Neural crest cell (in vitro differentiated cells): ENCODE measurements at places on chromosomes 6 and 20.
A peak's percentile ranks its signal among the peaks of the same experiment; 100 is the strongest.

DNA sequence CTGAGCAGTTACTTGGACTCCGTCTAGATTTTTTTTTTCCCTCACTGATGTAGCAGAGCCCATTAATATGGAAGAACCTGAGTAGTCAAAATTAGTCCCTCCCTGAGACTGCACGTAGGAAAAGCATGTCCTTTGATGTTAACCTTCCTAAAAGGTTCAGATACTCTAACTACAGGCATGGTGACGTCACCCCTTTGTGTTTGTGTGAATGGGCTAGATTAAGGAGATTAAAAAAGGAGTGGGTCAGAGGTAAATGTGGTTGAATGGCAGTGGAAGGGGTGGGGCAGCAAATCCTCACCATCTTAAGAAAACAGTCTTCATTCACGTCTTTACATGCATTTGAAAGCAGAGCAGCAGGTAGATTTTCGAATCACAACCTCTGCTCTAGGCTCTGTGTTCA is 521.1 kb downstream of the TFAP2B start:
- no peak for DNase-seq

GRCh38 chr6:146871611-146872425 is 273.0 kb downstream of the ADGB start:
- no peak for DNase-seq

DNA sequence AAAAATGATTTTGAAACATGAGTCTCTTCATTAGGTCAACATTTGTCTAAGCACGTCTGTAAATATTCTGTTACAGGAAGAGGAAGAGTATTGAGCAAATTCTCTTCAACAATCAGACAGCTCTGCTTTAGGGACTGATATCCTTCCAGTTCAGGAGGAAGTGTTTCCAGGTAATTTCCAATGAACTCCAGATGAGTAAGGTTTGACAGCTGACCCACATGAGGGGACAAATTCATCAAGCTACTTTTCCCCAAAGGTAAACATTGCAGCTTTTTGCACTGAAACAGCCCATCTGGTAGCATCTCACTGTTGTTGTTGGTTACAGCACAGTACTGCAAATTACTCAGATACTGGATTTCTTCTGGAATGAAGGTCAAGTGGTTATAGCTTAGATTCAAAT is 18.1 kb downstream of the ENPP1 start:
- DNase-seq = no peak

GRCh38 chr6:132298344-132298949 is 102.8 kb downstream of the MOXD1 start:
- DNase-seq = peak; percentile 44

- DNase-seq = no peak
Measured at GRCh38 chr20:34896086-34896621, 19.7 kb downstream of the ACSS2 start.

DNA sequence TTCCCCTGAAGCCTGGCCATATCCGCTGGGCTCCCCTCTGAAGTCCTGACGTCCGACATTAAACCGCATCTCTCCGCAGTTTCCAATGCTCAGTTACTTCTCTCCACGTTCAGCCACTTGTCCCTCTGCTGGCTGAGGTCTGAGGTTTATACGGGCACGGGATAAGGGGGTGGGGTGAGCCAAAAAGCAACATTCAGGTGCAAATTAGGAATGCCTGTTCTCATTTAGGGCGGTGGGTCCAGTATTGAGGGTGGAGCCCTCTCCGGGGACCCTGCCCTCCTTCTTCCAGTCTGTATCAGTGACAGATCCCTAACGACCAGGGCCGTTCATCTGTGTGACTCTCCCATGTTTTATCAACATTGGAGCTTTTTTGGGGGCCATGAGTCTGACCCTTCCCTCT is 1454.4 kb downstream of the HACE1 start:
- no peak for DNase-seq

- peak; percentile 12 for DNase-seq
Measured at GRCh38 chr6:24935366-24936152, at the start of gene RIPOR2. Gene RIPOR2, minus strand, starts transcription at chr6:24935960. Its CDS starts 62 bp downstream, at chr6:24935898.

- no peak for DNase-seq
Measured at GRCh38 chr20:24892522-24892921, 56.5 kb upstream of the CST7 start.

- no peak for DNase-seq
Measured at GRCh38 chr20:9402546-9402945, 111.8 kb upstream of the LAMP5 start.

DNA sequence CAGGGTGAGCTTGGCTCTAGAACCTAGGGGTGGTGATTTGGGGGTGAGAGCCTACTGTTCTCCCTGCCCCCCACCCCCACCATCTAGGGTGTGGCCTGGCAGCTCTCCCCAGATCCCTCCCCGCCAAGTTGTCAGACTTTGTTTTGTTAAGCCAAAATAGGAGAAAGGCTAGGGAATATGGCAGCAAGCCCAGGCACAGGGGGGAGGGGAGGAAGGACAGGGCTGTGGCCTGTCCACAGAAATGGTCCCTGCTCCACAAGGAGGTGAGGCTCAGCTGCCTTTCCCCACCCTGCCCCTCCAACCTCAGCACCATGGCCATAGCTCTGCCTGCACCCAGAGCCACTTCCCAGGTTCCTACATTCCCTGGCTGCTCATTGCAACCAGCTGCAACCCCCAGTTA is 17.2 kb downstream of the SCUBE3 start:
- DNase-seq = no peak

DNA sequence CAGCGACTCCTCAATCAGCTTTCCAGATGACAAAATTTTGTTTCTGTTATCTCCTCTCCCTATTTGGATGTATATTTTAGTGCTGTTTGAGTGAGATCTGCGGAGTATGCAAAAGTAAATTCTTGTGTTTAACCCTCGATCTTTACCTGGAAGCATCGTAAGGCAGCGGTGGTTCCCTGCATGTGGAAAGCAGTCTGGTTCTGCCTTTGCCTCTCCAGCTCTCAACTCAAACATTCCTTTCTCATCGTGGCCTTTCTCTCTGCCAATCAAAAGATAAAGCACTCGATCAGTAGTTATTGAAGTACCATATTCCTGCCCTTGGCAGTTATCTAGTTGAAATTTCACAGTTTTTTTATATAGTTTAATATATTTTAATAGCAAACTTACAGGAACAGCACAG is 44.0 kb upstream of the BTN3A2 start:
- DNase-seq = no peak

- DNase-seq = no peak
Measured at GRCh38 chr6:142303176-142303533, 1.3 kb downstream of the ADGRG6 start.

DNA sequence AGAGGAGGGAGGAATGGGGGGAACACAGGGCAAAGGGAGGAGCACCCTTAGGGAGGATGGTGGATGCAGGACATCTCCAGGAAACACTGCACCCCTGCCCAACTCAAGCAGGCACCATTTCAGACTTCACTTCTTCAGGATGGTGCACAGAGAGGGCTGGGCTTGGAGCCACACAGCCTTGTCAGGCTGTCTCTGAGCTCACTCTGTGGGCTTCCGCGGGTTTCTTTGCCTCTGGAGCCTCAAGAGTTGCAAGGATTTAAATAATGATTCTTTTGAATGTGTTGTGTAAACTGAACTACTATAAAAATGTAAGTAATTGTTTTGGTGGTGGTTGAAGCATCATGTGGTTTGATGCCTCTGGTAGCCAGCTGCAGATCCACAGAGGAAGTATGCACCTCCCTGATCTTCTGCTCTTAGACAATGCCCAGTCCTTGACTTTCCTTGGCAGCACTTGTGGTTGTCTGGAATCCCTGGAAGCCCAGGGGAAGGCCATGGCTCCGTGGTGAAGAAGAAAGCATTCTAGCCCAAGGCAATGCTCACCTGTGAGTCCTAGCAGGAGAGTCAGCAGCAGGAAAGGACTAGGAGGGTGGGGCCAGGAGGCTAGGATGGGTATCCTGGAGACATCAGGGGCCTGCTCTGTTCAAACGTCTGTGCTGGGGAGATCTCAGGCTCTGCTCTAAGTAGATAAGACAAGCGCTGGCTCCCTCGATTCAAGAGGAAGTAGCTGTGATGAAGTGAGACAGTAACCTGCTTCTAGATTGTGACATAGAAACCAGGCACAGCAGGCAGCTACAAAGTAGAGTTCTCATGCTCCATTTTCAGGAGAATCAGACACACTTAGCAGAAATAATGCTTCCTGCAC is 50.2 kb upstream of the SIRPG start:
- DNase-seq = no peak

DNA sequence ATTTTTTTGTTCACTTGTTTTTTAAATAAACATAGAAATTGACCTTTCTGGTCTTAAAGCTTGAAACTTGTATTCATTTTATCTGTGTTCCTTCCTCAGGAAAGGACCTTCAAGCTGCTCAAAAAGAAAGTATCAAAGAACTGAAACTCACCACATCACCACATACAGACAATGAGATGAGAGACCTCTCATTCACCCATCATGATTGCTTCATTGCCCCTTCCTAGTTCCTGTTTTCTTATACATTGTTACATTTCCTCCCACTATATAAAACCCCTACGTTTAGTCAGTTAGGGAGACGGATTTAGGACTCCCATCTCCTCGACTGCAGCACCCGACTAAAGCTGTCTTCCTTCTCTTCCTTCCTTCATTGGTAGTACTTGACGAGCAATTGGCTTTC is 180.5 kb upstream of the OPRM1 start:
- no peak for DNase-seq

GRCh38 chr20:23285536-23285935 is 65.1 kb upstream of the NXT1 start:
- no peak for DNase-seq

- DNase-seq = no peak
Measured at GRCh38 chr6:131868836-131869235, 61.0 kb downstream of the ENPP1 start.

GRCh38 chr6:17388365-17388764 is 5.0 kb upstream of the CAP2 start:
- no peak for DNase-seq

DNA sequence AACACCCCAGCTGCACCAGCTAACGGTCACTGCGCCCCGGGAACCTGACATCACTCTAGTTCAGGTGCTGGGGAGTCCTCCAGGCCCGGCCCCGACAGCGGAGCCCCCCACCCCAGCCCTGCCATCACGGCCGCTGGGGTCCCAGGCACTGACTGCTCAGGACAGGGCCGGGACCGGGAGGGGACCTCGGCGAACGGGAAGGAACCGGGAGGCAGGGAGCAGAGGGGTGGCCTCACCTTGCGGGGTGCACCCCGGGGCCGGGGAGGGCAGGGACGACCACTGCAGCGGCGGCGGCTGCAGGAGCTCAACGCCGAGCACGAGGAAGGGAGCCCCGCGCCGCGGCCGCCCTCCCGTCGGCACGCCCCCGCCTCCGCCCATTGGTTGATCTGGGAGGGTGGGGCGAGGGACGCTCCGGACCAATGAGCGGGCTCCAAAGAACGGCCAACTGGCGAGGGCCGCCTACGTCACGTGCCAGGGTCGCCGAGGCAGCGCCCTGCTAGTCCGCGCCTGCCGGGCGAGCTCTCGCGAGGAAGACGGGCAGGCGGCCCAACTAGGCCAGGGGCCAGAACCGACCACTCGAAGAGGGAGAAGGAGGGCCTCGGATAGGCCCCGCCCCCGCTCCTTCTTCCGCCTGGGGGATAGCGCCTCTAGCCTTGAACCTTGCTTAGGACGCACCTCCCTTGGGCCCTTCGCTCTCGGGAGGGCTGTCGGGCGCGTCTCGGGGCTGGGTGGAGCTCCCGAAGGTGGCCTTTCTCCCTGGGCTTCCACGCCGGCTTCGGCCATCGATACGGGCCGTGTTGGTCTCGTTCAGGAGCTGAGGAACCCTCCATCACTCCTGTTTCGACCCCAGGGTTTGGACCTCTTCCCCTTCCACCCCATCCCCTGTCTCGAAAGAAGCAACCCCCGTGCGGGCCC is at the start of gene ADISSP:
Gene ADISSP (minus strand): TSS at position 327 of the 915 bp plus-strand sequence. CDS start 7,653 bp downstream, outside the sequence.
- DNase-seq = peak; percentile 92

GRCh38 chr20:19652591-19653026 is 105.4 kb upstream of the RIN2 start:
- no peak for DNase-seq

GRCh38 chr20:60904730-60905129 is 347.3 kb upstream of the CDH4 start:
- no peak for DNase-seq

DNA sequence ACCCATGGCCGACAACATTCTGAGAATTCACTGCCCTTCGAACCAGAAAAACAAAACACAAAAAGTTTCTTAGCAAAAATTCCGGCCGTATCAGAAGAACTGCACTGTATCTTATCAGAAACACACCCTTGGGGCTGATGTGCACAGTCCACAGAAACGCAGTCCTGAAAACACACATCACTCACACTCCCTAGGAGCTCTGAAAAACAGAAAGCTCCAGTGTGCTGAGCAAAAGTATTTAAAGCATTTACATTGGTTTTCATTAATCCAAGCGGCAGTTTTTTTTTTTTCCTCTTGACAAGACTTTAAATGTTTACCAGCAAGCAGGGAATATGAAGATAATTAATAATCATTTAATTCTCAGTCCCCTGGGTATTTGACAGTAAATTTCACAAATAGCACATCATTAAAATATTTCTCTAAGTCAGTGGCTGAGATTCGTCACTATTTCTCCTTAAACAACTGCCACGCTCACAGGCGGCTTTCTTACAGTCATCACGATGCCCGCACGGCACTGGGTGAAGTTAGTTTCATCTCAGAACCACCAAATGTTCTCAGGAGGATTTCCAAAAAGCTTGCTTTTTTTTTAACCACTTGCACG is 13.3 kb downstream of the NFATC2 start:
- no peak for DNase-seq

DNA sequence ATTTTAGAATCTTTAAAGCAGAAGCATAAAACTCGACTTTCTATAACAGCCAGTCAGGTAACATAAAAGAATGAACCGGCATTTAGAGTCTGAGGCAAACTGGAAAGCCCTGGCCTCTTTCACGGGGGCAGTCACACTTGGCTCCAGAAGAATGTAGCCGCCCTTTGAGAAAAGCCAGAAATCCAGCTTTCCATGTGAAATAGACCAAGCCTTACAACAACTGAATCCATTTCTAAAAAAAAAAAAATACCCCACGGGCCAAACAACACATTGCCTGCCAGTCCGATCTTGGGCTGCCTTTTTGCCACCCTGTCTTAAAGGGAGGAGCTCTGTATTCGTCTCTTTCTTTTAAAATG is 252.9 kb upstream of the TAB2 start:
- DNase-seq = no peak

DNA sequence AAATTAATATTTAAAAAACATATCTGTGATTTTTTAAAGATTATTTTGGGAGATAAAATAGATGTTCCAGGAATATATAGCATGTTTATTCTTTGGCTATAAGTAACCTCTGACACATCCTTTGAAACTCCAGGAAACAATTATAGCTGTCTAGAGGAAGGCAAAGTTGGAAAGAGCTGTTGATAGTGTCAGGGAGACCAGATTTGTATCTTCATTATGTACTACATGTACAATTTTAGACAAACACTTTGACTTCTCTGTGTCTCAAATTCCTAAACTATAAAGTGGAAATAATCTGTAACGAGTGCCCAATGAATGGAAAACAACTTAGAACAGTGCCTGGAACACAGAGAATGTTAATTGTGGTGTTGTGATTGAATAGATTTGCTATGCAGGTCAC is 25.6 kb upstream of the ADGRG6 start:
- DNase-seq = no peak

DNA sequence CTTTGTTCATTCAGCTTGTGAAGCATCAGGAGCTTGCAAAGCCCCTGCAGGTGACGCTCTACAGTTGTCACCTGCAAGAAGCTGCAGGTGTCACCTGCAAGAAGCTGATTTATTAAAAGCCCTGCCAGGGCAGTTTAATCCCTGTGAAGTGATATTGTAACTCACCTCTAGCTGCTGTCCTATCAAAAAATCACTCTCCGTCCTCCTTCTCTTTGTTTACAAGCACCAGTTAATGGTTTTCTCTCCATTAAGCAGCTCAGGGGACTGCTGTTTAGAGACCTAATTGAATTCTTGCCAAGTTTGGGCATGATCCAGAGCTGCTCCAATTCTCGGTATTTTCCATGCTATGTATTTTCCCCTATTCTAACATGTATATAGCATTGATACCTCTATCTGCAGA is 345.9 kb downstream of the ARHGAP18 start:
- DNase-seq = no peak

GRCh38 chr6:16355699-16356446 is 117.5 kb downstream of the GMPR start:
- DNase-seq = no peak
